COR-L47 (cell line): ENCODE measurements at places on chromosomes 16 and 17.

DNA sequence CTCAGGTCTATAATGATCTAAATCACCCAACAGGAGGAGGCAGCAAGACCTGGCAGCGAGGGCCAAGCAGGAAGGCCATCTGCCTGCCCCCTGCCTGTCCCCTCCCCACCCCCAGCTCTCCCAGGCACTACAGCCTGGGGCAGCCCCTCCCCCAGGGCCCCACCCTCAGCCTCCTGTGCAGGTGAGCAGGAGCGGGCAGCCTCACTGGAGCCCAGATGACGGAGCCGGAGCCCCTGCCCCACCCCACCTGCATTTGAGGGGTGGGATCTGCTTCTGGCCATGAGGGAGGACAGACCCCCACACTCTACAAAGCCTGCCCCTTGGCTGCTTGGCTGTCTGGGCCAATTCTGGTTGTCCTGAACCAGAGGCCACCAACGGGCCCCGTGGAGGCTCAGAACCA lies 12.4 kb upstream of the BAHCC1 start:
- no peak for DNase-seq

GRCh38 chr17:34820922-34821321 lies 140.3 kb downstream of the CCT6B start:
- DNase-seq: no peak

DNA sequence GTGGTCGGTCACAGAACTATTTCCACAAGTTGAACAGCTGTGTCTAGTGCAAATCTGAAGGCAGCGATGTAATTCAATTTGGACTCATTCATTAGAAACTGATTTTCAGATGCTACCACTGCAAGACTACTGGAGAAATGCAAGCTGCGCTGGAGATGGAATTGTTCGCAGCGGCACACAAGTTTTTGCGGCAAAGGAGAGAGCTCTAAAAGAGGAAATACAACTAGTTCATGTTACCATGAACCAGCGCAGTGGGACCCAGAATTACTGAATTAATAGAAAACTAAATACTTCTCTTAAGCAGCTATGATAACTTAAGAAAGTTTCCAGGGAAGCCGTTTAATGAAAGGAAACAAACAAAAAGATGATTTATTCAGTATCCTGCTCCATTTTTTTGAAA lies 1.9 kb downstream of the CREBBP start:
- DNase-seq: no peak

GRCh38 chr16:75086281-75086680 lies 30.3 kb downstream of the LDHD start:
- DNase-seq: no peak

- no peak for DNase-seq
These were observed 48.4 kb downstream of the SEC14L1 start for GRCh38 chr17:77189148-77189547.

- DNase-seq: no peak
These were observed 486.4 kb upstream of the KIF2B start for GRCh38 chr17:53336281-53336680.
